ENCODE measurements at places on chromosomes 2 and 18.

DNA sequence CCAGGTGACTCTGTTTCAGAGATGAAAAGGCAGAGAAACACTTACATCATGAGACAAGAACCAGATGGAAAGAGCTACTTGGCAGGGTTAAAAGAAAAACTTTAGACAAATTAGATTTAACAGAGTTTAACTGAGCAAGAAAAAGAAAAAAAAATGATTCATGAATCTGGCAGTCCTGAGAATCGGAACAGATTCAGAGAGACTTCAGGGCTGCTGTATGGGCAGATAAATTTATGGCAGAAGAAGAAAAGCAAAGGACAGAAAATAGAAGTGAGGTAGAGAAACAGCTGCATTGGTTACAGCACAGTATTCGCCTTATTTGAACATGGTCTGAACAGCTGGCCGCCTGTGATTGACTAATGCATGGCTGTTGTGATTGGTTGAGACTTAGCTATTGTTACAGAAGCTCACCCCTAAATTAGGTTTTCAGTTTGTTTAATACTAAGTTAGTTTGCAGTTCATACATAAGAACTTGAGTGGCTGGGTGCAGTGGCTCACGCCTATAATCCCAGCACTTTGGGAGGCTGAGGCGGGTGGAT is 43.0 kb upstream of the RHOB start:
- DNase-seq = no peak

DNA sequence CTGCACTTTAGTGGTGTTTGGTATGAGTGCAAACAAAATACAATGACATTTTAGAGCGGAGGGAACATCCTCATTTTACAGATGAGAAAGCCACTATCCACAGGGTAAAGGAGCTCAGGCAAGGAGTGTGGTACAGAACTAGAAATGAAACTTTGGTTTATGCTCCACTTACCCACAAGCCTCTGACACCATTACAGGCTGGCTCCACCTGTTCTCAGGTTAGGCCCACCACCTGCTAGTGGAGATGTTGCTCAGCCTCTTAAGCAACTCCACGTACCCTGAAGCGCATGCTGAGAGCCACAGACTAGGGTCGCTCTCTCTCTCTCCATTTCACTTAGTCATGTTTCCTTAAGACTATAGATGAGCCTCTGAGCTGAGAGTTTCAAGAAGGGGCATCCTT is 130.0 kb downstream of the MBD2 start:
- no peak for DNase-seq

GRCh38 chr2:70942396-70943204 is 6.9 kb downstream of the ATP6V1B1 start:
- DNase-seq = no peak

DNA sequence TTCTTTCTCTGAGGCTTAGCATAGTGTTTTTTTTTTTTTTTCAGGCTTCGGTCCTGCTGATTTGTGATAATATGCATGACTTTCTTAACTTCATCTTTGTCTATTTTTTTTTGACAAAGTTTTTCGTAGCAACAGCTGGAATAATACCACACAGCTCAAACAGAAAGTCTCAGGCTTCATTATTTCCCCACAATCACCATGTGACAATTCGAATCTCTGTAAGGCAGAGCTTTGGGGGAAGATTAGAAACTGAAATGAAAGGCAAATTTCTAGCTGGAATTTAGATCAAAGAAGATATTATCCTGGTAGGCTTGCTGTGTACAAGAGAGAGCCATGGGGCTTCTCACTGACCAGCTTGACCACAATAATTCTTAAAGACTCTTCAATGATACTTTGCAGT is 12.2 kb upstream of the CD28 start:
- DNase-seq = no peak

GRCh38 chr2:184032983-184033382 is 565.3 kb upstream of the ZNF804A start:
- no peak for DNase-seq

GRCh38 chr2:133400411-133400810 is 167.9 kb downstream of the NCKAP5 start:
- DNase-seq = no peak

DNA sequence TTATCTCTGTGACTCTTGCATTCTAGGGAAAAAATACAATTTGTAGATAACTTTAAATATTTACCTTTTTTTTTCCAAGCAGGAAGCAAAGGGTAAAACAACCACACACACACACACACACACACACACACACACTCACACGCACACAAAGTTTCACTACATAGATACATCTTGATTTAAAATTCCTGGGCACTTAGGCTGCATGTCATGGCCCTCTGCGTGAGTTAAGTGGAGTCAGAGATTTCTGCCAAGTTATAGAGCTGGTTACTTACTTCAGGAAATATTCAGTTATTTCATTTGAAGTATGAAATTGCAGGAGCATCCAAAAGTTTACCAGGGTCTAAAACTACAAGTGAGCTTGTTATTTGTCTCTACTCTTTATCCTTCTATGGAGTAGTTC is 612.0 kb downstream of the IRS1 start:
- DNase-seq = peak; percentile 87

DNA sequence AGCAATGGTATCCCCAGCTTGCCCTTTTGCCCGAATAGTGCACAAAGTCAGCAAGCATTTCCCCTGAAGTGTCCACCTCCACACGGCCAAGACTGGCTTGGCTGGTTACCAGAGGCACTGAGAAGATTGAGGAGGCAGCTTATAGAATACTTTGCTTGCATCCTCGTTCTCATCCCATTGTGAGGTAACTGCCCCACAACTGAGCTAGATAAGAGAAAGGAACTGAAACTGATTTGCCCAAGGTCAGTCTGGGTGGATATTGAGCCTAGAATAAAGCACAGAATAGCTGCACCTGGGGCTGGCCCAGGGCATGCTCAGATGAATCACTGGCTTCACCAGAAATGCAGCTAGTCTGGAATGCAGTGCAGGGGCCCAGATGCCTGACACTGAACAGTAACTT is 32.7 kb upstream of the MAP4K3 start:
- DNase-seq = peak; percentile 48

DNA sequence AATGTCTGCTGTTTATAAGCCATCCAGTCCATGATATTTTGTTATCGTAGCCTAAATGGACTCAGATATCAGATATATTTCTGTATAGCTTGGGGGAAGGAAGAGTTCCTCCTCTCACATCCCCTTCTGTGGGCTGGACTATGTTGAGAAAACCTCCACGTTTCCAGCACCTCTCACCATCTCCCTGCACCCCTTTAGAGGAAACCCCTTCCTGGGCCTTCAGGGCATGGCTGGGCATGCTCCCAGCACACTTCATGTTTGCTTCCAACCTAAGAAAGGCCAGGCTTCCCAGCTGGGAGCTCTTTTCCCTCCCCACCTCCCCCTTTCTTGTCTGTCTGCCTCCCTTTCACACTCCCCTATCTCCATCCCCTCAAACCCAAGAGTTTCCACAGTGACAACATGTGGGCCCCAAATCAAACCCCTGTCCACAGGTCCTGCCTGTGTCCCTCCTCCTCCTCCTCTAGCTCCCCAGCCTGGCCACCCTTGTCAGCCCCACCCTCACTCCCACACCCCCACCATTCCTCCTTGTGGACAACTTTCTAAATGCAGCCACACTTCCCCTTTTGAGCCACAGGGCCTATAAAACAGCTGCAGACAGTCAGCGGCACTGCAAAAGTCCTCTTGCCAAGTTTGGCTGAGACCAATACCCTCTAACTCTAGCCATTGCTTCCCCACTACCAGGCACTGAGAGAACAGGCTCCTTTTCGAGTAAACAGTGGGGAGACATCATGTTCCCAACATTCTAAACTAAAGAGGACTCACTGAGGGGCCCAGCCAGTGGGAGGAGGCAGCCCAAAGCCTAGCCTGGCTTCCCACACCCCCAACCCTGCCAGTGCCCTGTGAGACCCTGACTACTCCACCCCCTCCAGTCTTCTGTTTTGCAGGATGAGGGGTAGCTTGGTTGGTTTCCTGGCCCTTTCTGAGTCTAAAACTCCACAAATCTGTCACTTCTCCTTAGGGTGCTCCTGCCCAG is 120.5 kb downstream of the ZFP36L2 start:
- DNase-seq = peak; percentile 78

DNA sequence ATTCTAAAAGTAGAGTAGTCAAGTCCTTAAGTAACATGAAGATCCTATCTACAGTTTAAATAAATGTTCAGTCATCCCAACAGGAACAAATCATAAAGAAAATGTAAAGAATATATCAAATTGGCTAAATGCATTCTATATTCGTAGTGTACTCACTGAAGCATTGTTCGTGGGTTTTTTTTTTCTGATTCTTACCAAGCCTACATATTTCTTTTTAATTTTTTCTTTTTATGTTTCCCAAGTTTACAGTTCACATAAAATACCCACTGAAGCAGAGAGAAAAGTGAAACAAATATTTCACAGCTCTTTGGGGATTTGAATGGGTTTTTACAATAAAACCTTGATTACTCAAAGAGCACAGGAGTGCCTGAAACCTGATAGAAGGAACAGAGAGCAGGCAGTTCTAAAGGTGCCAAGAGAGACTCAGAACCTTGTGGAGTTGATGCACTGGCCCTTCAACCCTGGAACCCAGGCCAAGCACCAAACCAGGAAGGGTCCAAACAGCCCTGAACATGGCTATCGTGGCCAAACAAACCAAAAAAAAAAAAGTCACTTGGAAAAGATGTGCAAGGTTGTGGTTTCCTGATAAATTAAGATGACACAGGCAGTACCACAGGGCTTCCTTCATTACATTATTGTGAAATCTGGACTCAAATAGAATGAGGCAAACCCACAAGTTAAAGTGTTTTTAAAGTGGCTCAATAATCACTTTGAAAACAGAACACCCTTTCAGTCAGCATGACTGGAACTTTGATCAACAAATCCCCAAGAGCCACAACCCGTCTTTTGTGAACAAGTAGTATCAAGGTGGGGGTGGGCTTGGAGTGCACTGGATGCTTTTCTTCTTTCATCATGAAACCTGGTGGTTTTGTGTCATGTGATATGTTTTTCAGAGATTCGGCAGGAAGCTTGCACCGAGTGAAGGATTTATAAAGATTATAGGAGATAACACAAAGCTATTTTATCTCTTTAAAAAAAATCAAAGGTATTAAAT is 245.0 kb upstream of the FN1 start:
- DNase-seq = peak; percentile 84

GRCh38 chr18:55401638-55402191 is 186.3 kb downstream of the TCF4 start:
- DNase-seq = peak; percentile 70

- no peak for DNase-seq
Measured at GRCh38 chr2:178230396-178230795, 36.1 kb downstream of the OSBPL6 start.

- DNase-seq = no peak
Measured at GRCh38 chr2:217798743-217799562, 203.8 kb downstream of the TNS1 start.

GRCh38 chr2:191797942-191798876 is 48.7 kb downstream of the CAVIN2 start:
- no peak for DNase-seq

GRCh38 chr18:68940754-68941153 is 142.9 kb downstream of the CCDC102B start:
- no peak for DNase-seq

- DNase-seq = peak; percentile 34
Measured at GRCh38 chr2:231159306-231159705, 34.5 kb upstream of the HTR2B start.

GRCh38 chr2:145597006-145597405 is 1077.1 kb upstream of the ZEB2 start:
- no peak for DNase-seq

GRCh38 chr2:196399722-196400691 is 228.6 kb upstream of the STK17B start:
- peak; percentile 94 for DNase-seq

All from foreskin fibroblast (primary cell).